ENCODE measurements at places on chromosomes 12 and 14. TPM values are rescaled to one million over a fixed set of nuclear protein-coding genes. Genes with fewer than 3 reads are reported as not detected.

GRCh38 chr12:9034095-9034494 lies 44.7 kb downstream of the KLRG1 start:
- DNase-seq: no peak

GRCh38 chr14:102486513-102487203 lies 22.9 kb downstream of the ANKRD9 start:
- no peak for DNase-seq

DNA sequence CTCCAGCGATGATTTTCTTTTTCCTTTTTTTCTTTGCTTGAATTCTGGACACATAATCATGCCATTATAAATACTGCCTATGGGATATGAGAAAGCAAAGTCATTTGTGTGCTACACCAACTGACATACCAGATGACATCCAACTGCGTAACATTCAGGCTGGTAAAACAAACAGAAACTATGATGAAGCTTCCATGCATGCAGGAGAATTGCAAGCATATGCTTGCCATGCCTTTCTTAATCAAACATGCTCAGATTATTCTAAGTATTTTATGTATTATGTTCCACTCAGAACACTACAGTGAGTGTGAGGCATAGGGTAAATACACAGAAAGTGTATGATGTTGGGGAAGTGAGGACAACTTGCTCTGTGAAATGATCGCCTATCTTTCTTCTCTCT lies 97.4 kb downstream of the C12orf50 start:
- no peak for DNase-seq

DNA sequence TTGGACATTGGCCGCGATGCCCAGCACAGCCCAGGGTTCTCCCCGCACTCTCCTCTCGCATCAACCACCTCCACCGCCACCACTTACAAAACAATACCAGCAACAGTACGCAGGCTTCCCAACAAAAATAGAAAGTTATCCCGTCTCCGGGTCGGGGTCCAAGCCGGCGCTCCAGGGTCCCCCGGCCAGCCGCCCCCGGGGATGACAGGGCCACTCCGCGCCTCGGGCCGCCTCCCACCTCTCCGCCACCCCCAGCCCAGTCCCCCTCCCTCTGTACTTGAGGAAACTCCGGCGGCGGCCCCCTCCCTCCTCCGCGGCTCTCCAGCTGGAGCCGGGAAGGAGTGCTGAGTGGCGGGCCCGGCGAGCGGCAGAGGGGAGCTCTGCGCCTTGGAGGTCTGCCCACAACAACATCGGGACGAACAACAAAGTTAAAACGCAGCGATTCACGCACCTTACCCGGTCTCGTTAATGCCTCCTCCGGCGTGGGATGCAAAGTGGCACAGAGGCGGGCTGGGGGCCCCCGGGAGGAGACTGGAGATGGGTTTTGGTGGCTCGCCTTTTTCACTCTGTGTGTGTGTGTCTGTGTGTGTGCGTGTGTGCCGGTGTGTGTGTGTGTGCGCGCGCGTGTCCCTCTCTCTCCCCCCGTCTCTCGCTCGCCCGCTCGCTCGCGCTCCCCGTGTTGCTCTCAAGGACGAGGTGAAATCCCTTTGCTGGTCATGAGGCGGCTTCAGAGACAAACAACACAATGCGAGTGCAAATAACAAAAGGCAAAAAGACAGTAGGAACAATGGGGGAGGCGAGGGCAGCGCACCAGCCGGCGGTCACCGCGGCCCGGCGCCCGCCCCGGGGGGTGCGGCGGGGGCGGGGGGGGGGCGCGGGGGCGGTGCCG lies 386.8 kb downstream of the BCAT1 start:
- DNase-seq: no peak

- peak; percentile 96 for DNase-seq
Measured at GRCh38 chr12:124927201-124928094, 13.0 kb upstream of the UBC start.

DNA sequence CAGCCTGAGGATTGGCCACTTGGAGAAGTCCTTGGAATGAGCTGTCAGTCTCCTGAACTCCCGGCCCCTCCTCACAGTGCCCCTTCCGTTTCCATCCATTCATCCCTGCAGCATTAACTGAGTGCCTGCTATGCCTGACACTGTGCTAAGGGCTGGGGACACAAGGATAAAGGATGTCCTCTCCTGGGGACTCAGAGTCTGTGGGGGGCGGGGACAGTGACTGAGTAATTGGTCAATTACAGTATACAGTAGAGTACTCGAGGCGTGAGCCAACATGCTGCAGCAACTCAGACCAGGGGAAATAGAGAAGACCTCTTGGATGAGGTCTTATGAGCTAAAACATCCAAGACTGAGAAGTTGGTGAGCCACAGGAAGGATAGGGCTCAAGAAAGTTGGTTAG lies 43.4 kb upstream of the PWP1 start:
- no peak for DNase-seq

DNA sequence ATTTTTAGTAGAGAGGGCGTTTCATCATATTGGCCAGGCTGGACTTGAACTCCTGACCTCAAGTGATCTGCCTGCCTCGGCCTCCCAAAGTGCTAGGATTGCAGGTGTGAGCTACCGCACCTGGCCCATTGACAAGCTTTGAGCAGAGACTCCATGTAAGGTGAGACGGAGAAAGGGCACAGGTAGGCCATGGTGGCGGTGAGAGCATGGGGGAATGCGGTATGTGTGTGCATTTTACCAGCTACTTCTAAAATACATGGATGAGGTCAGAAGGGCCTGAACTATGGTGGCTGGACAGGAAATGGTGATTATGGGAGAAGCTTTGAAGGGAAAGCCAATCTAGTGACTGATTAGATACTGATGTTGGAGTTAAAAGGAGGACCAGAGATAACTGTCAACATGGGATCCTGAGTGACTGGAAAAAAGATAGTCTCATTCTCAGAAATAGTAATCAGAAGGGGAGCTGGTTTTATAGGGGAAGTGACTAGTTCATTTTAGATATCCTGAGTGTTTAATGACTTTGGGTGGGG lies 21.9 kb upstream of the PTPRB start:
- DNase-seq: no peak

- DNase-seq: peak; percentile 96
Measured at GRCh38 chr12:53379389-53380103, 430 bp upstream of the SP1 start.

DNA sequence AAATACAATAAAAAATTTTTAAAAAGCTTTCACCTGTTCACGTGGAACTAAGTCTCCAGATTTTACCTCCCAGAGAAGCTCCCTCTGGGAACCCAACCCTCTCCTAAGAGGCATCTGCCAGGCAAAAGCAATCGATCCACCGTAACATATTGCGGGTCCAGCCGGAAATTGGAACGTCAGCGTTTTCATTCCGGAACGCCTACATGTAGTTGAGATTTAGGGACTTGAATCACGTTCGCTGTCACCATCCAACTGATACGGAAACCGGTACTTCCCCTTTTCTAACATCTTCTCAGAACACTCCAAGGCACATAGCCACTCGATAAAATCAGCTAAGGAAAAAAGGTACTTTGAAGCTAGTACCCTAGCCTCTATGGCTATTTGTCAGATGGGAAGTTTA lies 70.3 kb downstream of the COX16 start:
- DNase-seq: no peak

- DNase-seq: no peak
Measured at GRCh38 chr12:85310025-85310424, 30.0 kb downstream of the ALX1 start.

- DNase-seq: no peak
Measured at GRCh38 chr12:124389138-124389724, 94.3 kb downstream of the RFLNA start.

DNA sequence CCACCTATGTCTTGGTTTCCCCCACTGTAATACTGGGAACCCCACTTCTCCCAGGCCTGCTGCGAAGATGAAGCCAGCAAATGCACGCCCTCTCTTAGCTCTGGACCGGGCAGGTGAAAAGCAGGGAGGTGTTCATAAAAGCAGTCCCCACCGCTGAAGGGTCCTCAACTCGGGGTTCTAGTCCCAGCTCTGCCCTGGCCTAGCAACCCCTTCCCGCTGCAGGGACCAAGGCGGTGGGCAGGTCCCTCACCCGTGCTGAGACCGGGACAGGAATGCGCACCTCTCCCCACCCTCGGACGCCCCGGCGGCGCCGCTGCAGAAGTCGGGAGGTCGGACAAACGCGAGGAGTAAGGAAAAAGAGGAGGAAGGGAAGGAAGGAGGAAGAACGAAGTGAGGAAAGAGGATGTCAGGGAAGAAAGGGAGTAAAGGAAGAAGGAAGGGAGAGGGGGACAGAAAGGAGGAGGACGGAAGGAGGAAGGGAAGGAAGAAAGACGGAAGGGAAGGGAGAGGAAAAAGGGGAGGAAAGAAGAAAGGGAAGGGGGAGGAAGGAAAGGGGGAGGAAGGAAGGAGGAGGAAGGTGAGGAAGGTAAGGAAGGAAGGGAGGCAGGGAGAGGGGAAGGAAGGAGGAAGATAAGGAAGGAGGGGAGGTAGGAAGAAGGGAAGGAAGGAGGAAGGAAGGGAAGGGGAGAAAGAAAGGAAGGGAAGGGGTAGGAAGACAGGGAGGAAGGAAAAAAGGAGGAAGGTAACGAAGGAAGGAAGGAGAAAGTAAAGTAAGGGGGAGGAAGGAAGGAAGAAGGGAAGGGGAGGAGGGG lies 701 bp downstream of the SPRING1 start:
- no peak for DNase-seq

DNA sequence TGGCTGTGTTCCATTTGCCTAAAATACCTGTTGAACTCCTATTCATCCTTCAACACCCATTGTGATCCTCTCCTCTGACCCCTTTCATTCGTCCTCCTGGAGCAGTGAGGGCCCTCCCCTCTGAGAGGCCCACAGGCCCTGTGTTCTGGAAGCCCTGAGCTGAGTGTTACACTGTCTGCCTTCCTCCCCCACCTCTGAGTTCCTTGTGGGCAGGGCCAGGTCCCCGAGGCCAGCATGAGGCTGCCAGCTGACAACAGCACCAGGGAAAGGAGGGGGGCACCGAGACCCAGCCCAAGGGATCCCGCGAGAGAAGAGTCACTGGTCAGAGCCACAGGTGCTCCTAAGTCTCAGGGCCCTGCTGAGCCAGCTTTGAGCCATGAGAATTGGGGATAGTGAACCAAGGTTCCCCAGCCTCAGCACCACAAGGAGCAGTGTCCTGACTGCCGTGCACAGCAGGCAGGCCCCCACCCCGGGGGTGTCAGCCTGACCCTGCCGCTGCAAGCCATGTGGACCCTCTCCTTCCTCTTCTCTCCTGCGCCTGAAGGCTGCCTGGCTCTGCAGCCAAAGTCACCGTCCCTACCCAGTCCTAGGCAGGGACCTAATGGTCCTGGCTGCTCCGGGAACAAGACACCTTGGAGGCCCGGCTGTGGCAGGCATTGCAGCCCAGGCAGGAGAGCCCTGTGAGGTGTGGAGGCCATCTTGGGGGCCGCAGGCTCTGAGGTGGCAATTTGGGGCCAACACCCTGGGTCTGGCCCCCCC lies 52.5 kb downstream of the BEGAIN start:
- peak; percentile 8 for DNase-seq

GRCh38 chr14:38791862-38792261 lies 311.2 kb downstream of the SEC23A start:
- no peak for DNase-seq

DNA sequence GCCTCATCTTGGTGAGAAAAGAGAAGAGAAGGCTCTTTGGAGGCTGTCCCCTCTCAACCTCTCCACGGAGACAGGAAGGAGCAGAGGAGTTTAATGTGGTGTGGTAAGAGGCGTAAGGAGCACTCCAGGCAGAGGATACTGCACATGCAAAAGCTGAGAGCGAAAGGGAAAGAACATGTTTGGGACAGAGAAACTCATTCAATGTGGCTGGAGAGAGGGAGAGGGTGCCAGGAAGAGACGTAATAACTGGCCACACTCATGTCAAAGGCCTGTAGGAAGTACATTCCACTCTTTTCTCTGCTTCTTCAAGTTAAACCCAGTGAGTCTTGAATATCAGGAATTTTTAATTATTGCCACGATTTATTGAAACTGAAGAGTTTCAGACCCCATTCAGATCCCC lies 12.0 kb downstream of the VDR start:
- no peak for DNase-seq

DNA sequence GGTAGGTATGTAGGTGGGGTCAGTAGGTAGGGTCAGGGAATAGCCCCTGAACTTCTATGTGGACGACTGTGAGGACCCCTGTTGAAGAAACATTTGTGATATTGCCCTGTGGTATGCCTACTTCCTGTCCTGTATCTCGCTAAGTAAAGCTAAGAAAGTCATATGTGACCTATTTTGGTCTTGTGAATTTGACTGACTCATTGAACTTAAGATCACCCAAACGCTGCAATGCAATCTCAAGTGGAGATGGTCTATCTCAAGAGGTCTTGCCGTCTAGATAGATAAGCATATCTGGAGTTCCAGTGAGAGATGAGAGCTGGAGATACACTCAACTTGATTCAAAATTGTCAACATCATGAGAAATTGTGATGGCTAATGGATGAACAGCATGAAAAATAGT lies 73.8 kb downstream of the TRAFD1 start:
- no peak for DNase-seq

DNA sequence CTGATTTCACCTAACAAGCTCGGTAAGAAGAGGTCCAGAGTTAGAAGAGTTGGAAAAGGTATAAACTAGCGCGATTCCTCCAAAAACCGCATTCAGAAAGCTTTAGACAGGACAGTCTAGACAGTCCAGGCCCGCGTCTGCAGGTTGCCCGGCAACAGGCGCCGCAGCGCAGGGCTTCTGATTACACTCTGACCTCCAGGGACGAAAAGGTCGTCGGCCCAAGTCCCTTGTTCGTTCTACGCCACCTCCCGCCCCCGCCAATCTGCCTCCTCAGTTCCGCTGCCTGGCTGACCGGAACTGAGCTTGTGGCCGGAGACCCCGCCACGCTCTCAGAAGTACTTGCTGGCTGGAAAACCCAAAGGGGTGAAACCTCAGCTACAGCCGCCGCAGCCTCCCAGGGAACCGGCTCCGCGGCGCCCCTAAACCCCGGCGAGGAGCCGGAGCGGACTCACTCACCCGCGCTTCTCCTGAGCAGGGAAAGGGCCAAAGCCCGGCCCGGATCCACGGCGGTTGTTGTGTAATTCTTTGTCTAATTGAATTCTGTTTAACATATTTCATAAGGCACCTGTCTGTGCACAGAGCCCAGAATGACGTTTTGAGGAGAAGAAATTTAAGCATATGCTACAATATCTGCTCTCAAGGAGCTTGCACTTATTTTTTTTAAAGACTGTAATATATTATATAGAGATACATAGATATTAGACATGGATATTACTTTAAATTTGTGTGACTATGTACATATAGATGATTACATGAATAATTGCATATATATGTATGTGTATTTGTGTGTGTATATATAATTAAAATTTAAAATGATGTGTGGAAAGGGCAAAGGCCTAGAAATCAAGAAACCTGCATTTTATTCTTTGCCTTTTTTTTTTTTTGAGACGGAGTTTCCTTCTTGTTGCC lies at the start of gene CAPS2:
Gene CAPS2 (minus strand): TSS at position 407 of the 909 bp plus-strand sequence. CDS start 3,826 bp downstream, outside the sequence.
- peak; percentile 58 for DNase-seq

The SLC22A17 gene
- 8.8 TPM for total RNA-seq

The PLA2G1B gene
- total RNA-seq: not detected

The PDE3A gene
- total RNA-seq: 13.4 TPM

The TESPA1 gene
- total RNA-seq: 3.6 TPM

The TCL1A gene
- total RNA-seq: not detected

The UTP20 gene
- 14.0 TPM for total RNA-seq

The CSAD gene
- total RNA-seq: 118 TPM

The SIX1 gene
- 3.3 TPM for total RNA-seq

The PRIMA1 gene
- 3.8 TPM for total RNA-seq

The BRAP gene
- 16.9 TPM for total RNA-seq

The SERPINA4 gene
- total RNA-seq: not detected

The KCNC2 gene
- total RNA-seq: not detected

The KRT1 gene
- total RNA-seq: not detected

The TPPP2 gene
- not detected for total RNA-seq

Data from omental fat pad (tissue), 4 donors.